ENCODE measurements at places on chromosomes 4 and X. TPM values are rescaled to one million over a fixed set of nuclear protein-coding genes. Genes with fewer than 3 reads are reported as not detected.

NOX1 gene
- not detected for total RNA-seq

PLP1 gene
- 60.7 TPM for total RNA-seq

DNA sequence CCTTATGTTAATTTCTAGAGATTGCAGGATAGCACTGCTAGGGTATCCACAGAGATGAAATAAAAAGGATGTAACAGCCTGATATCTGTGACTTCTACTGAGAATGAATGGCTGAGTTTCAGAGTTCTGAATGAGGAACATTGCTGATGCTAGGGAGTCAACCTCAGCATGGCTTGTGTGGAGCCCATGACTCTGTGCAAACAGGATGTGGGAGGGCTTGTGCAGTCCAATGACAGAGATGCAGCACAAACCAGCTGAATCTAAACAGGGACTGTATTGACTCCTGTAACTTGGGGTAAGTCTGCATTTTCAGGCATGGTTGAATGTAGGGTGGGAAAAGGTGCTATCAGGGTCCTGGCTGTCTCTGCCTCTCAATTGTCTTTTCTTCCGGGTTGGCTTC, 5.3 kb upstream of the RASL11B start:
- DNase-seq, result no peak

DNA sequence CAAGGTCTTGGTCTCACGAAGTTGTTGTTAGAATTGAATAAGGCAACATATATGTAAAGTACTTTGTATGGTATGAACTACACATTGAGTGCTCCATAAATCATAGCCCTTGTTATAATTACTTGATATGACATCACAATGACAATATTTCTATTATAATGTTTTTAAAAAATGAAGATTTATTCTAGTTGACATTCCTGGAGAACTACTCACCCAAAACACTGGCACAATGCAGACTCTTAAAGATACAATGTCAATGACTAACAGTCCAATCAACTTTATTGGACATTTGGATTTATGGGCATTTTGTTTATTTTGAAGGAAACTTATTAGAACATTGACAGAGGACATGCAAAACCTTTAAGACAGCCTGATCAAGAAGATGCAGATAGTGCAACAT, 55.3 kb downstream of the ASB9 start:
- no peak for DNase-seq

- no peak for DNase-seq
Observed at GRCh38 chr4:137641544-137641943, 109.2 kb upstream of the PCDH18 start.

DNA sequence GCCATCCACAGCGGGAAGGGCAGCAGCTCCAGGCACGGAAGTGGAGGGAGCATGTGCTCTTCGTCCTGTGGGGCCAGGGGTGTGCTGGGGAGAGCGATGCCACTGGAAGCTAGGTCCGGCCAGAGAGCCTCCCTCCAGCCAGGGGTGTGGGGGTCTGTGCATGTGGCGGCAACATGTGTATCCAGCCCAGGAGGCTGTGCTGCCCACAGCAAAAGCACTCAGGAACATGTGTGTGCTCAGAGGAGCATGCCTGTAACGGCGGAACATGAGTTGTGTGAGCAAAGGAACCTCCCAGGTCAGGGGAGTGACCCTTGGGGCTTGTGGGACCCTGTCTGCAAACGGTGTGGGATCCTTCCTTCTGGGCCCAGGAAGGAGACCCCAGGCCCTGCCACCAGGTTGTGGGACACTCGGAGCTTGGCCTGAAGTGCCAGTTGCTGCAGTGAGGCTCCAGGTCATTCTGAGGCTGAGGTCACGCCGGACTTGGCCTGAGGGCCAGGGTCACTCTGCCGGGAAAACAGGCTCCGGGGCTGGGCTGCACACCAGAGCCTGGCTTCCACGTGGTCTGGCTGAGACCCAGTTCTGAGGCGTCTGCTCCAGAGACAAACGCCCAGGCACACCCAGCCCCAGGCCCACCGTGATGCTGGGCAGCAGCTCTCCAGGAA, 37.2 kb downstream of the CPLX1 start:
- DNase-seq, result no peak

GRCh38 chr4:76896614-76897535, 1.1 kb downstream of the SOWAHB start:
- peak; percentile 79 for DNase-seq

DNA sequence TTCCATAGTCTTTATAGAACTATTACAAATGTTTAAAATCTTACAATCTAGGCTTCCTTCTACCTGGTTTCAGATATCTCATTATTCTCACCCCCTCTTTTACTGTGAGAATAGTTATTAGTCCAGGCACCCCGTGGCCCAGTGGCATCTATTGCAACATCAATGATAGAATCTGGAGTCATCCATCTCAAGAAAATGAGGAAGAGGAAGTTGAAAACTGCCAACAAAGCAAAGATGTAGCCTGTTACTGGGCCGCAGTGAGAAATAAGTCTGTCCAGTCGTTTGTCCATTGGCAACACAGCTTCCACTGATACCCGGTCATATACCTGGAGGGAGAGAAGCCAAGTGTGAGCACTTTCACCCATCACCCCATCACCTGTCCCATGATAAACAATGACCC, 6.0 kb upstream of the ASB11 start:
- DNase-seq, result no peak

CLTRN gene
- 2.7 TPM for total RNA-seq

DNA sequence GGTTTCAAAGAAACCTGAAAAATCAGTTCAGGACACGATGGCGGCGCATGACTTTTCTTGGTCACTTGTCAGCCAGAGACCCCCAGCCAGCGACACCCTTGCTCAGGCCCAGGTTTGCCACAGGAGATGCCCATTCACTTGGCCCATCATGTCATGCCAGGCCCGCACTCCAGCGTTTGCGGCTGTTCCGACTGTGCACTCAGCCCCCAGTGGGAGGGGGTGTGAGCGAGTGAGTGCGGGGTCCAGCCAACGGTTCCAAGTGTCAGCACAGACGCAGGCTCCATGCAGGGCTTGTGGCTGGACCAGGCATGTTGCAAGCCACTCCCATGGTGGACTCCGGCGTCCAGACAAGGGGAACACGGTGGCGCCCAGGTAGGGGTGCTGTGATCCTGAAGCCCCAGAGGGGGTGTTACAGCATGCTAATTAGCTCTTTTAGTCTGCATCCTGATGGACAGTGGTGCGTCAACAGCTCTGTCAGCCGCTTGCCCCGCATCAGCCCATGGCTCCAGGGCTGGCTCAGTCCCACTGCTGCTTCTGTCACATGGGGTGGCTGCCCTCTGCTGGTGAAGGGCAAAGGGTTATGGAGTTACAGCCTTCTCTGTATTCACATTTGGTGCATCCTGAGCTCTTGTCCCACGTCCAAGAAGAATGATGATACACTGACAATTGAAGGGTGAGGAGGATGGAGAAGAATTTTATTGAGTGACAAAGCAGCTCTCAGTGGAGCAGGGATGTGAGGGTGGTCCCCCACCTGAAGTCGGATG, 3.7 kb upstream of the MAEA start:
- DNase-seq, result peak; percentile 62

LUZP4 gene
- 0.33 TPM for total RNA-seq

DNA sequence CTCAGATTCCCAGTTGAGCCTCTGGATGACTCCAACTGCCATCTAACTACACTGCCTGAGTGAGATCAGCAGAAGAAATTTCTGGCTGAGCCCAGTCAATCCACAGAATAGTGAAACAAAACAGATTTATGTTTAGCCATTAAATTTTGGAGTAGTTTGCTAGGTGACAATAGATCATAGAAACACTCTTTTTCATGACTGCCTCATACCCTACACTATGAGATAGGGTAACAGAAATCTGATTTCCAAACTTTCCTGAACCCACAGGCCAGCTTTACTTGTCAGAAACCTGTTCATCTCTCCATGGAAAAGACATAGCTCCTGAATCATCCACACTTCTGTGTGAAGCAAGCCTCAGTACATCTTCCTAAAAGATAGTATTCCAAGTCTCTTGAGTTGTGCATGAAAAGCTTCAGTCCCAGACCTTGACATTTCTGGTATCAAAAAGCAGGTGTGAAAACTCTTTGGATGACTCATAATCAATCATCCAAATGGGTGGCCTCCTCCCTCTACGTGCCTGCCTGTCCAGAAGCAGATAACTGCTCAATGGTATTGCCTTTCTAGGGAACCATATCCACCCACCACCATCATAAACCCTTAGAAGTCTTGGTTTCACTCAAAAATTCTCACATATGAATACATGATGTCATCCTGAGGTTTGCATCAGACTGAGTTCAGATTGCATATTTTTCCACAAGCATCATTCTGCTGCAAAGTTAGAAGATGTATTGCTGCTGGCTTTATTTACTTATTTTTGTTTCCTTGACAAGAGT, 47.5 kb upstream of the RAP2C start:
- no peak for DNase-seq

Measured in H7 (cell line).